Stimulated activated naive CD4-positive, alpha-beta T cell treated with Interleukin-2 at 50 U/mL for 16 hours (primary cell): ENCODE measurements at places on chromosomes 5 and 9.

- DNase-seq: peak; percentile 50
Observed at GRCh38 chr5:141605523-141606277, 13.1 kb downstream of the DIAPH1 start.

- DNase-seq: no peak
Observed at GRCh38 chr9:18594837-18595236, 120.9 kb downstream of the ADAMTSL1 start.

DNA sequence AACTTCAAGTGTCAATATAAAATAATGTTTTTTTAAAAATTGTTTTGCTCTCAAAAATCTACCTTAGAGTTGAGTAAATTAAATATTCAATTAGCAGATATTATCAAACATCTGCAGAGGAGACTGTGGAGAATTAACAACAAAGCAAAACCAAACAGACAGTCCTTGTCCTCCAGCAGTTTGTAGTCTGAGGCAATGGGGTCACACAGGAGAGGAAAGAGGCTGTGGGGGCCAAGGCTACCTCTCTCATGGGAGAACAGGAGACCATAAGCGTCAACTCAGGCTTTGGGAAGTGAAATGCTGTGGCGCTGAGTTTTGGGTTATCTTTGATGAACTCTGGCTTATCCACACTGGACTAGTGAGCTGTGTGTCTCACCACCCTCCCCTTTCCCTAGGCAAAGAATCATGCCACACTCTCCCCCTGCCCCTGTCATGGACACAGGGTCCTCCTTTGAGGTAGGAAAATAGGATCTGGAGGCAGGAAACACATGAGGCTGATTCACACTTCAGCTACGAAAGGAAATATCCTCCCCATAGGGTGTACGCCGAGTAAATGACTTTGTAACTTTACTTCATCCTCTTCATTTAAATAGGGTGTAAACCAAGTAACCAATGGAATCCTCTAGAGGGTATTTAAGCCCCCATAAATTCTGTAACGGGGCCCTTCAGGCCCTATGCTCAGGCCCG is 152.7 kb downstream of the FSTL4 start:
- no peak for DNase-seq

GRCh38 chr5:172548311-172548731 is 92.7 kb upstream of the NEURL1B start:
- DNase-seq: no peak

DNA sequence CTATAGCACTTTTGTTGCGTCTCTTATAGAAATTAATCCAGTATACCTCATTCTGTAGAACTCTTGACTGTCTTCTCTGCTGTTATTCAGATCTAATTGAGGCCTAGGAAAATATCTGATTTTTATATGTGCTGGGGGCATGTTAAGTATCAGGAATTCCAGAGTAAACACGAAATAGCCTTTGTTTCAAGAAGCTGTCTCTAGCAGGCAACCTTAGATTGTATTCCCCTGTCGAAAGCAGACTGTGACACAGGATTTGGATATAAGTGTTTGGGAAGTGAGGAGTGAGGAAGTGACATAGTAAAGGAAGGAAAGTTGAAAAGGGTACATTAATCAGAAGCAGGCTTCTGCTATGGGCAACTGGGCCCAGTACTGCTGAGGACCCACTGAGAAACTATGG is 72.1 kb upstream of the RASA1 start:
- no peak for DNase-seq

DNA sequence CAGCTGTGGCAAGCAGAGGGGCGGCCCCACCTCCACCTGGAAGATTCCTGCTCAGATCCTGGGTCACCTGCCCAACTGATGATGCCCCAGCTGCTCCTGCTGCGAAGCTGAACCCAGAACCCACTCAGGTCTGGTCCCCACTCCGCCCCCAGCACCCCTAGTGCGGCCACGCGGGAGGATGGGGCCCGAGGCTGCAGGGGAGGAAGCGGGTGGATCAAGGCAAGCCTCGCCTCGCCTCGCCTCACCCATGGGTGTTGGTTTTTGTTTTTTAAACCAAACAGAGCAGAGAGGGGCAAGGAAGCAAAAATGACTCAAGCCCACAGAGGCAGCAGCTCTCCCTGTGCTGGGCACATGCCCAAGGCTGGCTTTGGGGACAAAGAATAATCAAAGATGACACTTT is 23.2 kb downstream of the ABO start:
- no peak for DNase-seq

DNA sequence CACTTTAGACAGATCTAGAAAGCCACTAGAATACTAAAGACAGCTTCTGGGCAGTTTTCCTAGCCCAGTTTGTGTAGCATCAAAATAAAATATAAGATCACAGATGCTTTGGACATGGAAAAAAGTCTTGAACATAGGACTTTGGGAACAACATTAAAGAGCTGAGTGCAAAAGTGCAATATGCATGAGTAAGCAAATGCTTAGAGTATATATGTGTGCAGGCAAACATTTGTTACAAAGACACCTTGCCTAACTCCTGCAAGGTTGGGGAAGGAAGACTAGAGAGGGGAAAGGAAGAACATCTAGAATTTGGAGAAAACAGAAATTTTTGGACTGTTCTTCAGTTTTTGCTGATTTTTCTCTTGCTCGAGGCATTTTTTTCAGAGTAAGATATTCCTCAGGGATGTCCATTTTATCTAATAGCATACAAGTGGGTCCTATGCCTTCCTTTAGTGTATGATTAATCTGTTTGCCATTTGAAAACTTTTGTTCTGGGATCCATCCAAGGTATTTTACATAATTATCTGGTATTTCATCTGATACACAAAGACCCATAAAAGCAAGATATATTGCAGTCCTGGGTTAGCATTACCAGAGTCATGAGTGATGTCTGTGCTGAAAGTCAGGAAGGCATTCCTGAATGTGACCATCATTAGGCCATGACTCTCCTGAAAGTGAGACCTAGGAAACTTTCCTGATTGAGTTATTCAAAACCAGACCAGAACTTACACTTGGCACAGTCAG is 142.0 kb upstream of the RGMB start:
- DNase-seq: no peak

DNA sequence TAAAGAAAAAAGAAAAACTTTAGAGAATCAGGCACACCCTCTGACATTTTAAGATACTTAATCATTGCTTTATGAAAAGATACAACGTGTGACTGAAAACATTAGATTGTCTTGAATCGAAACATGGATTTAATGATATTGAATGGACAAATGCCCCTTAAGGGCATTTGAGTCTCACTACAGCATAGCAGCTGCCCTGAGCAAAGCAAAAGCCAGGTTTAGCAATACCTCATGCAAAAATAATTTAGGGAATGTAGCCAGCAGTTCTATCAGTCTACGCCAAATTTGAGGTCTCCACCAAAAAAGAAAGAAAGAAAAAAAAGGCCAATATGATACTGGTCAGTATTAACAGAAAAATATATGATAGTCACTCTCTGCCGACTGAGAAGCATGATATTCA is 56.6 kb upstream of the LMNB1 start:
- DNase-seq: no peak

GRCh38 chr9:33623658-33624586 is 99.9 kb downstream of the ANKRD18B start:
- DNase-seq: peak; percentile 46

- DNase-seq: no peak
Observed at GRCh38 chr5:150627731-150628545, 12.5 kb upstream of the SYNPO start.

- no peak for DNase-seq
Observed at GRCh38 chr5:91110686-91111085, 272.4 kb downstream of the ARRDC3 start.

- DNase-seq: no peak
Observed at GRCh38 chr9:4691795-4692194, 12.4 kb downstream of the CDC37L1 start.

DNA sequence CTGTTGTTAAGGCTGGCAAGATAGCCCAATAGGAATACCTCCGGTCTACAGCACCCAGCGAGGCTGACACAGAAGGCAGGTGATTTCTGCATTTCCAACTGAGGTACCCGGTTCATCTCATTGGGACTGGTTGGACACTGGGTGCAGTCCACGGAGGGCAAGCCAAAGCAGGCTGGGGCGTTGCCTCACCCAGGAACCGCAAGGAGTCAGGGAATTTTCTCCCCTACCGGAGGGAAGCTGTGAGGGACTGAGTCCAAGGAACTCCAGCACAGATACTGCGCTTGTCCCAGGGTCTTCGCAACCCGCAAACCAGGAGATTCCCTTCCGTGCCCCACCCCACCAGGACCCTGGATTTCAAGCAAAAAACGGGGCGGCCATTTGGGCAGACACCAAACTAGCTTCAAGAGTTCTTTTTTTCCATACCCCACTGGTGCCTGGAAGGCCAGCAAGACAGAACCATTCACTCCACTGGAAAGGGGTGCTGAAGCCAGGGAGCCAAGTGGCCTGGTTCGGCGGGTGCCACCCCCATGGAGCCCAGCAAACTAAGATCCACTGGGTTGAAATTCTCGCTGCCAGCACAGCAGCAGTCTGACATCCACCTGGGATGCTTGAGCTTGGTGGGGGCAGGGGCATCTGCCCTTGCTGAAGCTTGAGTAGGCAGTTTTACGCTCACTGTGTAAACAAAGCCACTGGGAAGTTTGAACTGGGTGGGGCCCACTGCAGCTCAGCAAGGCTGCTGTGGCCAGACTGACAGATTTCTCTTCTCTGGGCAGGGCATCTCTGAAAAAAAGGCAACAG is 647.2 kb downstream of the BNC2 start:
- no peak for DNase-seq

DNA sequence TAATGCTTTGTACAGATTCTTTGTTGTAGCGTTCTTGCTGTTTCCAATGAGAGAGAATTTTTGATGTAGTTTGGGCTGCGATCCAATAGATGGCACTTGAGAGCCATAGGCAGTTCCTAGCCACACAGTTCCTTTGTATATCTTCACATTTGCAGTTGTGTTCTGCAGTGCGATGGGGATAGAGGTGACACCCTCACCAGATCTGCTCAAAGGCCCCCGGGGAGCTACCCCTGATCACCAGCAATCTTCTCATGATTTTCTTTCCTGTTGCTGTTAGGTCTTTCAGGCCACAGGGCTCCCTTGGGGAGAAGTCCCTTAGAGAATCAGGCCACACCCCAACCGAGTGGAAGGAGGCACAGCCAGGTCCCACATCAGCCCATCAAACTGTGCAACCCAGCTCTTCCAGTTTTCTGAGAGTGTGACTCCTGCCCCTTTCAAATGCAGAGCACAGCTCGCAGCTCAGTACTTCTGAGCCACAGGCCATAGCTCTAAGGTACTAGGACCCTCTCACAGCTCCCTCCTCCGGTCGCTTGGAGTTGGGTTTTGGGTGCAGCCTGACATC is 353.7 kb downstream of the SLCO4C1 start:
- no peak for DNase-seq

GRCh38 chr5:55338810-55339243 is 31.0 kb downstream of the MTREX start:
- DNase-seq: peak; percentile 61

- DNase-seq: no peak
Observed at GRCh38 chr9:122314165-122314564, 49.5 kb downstream of the MRRF start.

DNA sequence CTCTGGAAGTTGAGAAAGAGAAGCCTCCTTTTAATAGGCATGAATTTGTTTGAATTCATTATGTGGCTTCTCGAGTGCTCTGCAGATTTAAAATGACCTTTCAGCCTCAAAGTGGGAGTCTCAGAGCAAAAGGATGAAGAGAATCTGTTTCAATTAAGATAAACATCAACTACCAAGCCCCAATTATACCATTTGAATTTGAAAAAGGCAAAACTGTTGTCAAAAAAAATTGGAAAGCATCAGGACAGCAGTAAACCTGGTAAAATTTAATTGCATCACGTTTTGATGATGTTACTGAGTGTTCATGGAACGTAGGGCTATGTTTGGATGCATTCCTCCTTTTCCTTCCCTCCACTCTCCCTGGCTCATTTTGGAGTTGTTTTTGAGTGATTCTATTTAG is 637.2 kb downstream of the PDE4D start:
- DNase-seq: no peak

GRCh38 chr5:173247510-173247909 is 12.5 kb upstream of the NKX2-5 start:
- DNase-seq: no peak

GRCh38 chr9:18275313-18275990 is 198.5 kb upstream of the ADAMTSL1 start:
- DNase-seq: no peak

GRCh38 chr5:35269006-35269405 is 38.7 kb upstream of the PRLR start:
- DNase-seq: no peak

- DNase-seq: no peak
Observed at GRCh38 chr5:54717459-54717858, 199.9 kb downstream of the SNX18 start.

DNA sequence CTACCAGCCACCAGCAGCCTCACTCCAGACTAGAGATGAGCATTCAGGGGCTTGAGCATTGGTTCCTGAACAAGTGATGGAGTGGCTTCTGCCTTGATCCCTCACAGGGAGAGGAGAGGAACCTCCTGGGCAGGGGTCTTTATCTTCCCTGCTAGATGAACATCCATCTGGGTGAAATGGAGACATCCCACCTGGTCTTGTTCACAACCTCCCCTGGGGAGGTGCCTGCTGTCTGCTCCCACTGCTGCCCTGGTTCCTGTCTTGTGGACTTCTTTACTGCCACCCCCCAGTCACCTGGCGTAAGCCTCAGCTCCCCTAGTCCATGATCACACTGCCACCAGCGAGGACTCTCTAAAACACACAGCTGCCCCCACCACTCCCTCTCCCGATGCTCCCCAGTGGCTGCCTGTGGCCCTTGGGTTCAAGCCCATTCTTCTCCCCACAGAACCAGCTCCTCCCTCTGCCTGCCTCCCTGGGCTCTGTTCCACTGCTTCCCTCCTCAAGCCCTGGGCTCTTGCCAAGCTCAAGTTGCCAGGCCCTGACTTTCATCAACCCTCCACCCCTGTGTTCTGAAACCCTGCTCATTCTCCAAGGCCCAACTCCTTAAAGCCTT is 51.5 kb downstream of the COL15A1 start:
- no peak for DNase-seq

DNA sequence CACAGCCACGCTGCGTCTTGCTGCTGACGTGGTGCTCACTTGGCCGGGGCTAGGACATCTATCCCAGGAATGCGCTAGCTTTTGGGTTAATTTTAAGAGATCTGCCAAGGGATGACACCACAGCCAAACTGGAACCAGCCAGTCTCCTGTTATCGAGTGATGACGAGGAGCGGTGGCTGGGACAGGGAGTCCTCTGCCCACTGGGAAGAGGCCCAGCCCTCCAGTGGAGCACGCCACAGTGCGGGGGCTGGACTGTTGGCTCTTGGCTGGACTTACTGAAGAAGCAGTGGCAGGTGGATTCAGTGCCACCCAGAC is 55.1 kb upstream of the PHYKPL start:
- no peak for DNase-seq

GRCh38 chr9:124014956-124015660 is 3.5 kb downstream of the LHX2 start:
- no peak for DNase-seq
